ENCODE measurements at places on chromosomes 3 and 15.
A peak's percentile ranks its signal among the peaks of the same experiment; 100 is the strongest.

DNA sequence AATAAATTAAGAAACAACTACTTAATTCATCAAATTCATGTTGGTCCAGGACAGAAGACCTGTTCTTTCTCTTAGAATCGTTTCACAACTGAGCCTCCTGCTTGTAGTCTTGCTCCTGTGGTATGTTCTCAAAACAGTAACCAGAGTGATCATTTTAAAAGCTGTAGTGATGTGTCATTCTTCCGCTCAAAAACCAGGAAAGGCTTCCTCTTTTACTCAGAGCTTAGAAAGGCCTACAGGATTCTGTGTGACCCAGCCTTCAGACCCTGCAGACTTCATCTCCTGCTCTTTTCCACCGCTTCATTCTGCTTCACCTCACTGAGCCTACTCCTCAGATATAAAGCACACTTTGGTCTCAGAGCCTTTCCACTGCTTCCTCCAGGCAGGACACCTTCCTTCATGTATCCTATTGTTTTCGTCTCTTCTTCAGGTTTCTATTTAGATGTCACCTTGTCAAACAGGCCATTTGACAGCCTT lies 22.7 kb downstream of the ST6GAL1 start:
- no peak for DNase-seq

- DNase-seq = no peak
These were observed 1237.9 kb downstream of the ROBO2 start for GRCh38 chr3:78277801-78278200.

GRCh38 chr15:98347001-98347400 lies 301.3 kb upstream of the IGF1R start:
- DNase-seq = no peak

- DNase-seq = no peak
These were observed 613.8 kb upstream of the ZNF385D start for GRCh38 chr3:22364851-22365250.

DNA sequence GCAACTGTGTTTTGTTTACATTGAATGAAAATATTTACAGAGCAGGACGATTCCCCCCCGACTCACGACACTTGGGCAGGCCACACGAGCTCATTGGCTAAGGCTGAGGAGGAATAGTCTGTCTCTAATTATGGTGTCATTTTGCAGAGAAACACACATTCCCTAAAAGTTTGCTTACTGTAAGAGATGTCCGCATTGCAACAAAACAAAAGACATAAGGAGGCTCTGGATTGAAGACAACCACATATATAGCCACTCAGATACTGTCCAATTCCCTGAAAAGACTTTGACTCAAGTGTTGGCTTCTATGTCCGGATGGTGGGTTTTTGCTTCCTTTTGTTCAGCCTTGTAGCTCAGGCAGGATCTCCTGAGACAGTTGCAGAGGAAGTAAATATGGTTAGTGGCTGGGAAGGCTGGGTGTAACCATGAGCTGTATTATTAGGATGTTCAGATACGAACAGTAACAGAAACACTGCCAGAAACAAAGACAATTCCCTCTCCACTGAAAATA lies 170.4 kb downstream of the KLHL25 start:
- peak; percentile 65 for DNase-seq

GRCh38 chr3:191094057-191094845 lies 104.8 kb upstream of the OSTN start:
- DNase-seq = no peak

DNA sequence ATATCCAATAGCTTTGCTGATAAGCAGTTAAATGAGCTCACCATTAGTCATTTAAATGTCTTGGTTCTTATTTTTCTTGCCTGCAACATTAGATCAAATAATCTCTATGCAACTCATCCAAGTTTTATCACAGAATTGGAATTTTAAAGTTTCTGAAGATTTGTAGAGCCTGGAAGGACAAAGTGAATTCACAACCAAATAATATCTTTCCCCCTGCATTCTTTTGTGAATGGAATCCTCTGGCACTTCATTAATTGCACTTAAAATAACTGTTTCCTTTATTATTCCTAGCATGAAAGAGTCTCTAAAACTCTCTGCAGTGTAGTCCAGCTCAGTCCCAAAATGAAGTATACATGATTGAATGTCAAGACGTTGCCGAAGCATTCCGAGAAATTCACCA lies 345.6 kb upstream of the TGFBR2 start:
- no peak for DNase-seq

DNA sequence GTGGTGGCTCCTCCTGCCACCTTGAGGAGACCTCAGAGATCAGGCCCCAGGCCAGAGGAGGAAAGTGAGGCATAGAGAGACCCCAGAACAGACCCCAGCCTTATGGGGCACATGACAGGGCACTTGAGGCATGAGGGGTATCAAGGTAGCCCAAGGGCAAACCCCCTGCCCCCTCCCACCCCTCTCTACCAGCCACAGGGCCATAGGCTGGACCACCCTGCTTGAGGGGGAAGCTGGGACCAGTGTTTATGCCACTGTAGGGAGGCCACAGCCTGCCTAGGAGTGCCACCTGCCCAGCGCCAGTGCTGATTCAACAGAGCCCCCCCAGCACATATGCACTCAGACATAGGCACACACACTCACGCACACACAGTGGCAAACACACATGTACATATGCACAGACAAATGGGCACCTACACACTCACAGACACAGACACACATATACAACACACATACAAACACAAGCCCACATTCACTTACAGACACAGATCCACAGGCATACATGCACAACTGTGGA lies 10.3 kb downstream of the MYL3 start:
- no peak for DNase-seq

GRCh38 chr3:194777729-194778128 lies 92.0 kb downstream of the FAM43A start:
- DNase-seq = no peak

GRCh38 chr3:157045238-157045850 lies 114.6 kb downstream of the CCNL1 start:
- no peak for DNase-seq

DNA sequence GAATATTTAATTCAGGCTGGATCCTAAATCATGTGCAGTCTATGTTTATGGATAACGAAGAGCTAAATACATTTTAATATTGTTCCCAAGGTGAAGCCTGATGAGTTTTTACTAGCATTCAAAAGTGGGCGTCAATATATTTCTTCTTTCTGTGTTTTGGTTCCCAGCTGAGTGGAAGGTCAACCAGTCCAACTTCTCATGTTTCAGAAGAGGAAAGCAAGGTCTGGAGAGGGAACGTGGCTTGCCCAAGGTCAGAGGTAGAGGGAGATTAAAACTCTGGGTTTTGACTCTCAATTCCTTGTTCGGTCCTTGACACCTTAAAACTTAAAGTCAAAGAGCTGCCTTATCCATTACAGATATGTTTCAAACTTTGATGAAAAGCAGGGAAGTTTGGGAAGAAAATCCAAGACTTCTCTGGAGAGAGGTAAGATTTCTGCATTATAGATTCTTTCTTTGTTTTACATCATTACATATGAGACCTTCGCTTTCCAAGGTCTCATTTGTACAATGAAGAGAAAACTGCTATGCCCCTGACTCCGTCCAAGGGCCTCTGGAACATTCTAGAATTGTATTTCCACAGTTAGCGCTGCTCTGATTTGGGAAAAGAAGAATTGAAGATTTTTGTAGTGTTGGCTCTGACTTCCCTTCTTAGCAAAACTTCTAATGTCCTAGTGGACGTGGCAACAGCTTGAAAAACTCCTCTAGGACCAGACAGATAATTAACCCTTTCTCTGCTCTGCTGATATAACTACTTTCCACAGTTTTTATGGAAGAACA lies 57.7 kb upstream of the HES1 start:
- no peak for DNase-seq
